ENCODE measurements at places on chromosomes 3 and 15. TPM values are rescaled to one million over a fixed set of nuclear protein-coding genes. Genes with fewer than 3 reads are reported as not detected.

DNA sequence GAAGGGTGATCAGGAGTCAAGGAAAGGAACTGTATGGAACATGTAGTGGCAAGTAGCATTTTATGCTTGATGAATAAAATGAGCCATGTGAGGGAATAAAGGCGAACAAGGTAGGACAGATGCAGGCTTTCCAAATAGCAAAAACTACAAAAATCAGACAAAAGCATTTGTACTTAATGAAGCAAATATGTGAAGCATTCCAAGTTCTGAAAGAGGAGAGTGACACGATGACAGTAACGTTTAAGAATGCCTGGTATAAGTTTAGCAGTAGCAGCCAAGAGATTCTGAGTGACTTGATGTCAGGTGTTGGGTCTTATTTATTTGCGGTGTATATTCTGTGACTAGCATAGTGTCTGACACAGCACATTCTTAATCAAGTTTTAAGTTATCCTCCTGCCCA, 408.2 kb upstream of the RASGRP1 start:
- DNase-seq = no peak

MED12L gene
- 7.5 TPM for total RNA-seq

DNA sequence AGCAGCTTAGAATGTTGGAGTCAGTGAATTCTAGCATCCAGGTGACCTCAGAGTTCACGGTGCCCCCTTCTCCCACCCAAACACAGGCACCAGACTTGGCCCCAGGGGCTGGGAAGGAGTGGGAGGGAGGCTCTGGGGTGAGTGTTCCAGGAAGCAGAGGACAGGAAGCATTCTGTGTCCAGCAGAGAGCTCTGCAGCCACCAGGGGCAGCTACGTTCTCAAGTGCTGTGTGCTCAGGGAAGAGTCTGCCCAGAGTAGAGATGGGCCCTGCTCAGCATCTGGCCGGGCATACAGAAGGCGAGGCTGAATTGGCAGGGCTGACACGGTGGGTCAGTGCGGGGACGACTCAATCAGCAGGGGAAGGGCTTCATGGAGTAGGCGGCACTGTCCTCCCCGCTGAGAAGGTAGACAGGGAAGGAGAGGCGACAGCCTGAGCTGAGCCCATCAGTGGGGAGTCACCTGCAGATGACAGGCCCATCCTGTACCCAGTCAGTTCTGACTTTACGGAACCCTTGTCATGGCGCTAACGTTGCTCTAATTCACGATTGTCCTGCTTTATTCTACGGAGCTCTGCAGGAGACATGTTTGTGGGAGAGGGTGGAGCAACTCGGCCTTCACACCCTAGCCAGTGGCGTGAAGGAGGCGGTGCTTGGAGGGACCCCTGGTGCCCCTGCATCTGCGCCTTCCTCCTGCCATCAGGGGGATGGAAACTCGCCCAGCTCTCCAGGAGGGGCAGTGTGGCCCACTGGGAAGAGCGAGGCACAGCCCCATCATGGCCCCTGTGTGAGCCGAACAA, 82.2 kb downstream of the C3orf70 start:
- no peak for DNase-seq

GRCh38 chr3:46922426-46922825, 44.9 kb downstream of the PTH1R start:
- no peak for DNase-seq

DNA sequence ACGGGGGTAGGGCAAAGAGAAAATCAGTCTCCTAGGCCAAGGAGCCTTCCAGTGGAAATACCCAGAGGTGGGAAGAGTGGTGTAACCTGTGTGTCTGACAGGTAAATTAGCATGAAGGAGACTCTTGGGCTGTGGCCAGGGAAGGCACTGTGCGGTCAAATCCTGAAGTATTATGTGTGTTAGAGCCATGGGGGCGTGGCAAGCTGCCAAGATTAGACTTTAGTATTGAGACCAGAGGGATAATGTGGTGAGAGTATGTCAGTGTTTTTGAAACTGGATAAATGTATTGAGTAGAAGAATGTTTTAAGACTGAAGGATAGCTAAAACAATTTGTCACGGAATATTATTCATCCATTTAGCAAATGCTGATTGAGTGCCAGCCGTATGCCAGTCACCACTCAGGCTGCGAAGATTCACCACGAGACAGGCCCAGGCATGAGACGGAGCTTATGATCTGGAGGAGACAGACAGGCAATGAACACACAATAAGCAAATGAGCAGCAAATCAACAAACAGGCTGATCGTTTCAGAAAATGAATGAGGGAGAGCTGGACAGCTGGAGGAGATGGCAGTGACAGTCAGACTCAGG, 445.9 kb downstream of the MCTP2 start:
- no peak for DNase-seq

DNA sequence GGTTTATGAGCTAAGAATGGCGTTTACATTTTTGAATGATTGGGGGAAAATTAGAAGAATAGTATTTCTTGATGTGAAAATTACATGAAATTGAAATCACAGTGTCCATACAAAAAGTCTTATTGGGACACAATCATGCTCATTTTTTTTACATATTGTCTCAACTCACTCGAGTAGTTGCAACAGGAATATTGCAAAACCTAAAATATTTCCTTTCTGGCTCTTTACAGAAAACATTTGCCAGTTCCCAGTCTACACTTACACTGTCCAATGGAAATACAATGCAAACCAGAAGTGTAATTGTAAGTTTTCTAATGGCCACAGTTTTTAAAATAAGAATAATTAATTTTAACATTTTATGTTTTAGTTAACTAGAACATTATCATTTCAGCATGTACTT, 137.8 kb downstream of the SAMMSON start:
- no peak for DNase-seq

- DNase-seq = peak; percentile 58
Measured at GRCh38 chr15:50128266-50128665, 9.2 kb upstream of the ATP8B4 start.

- no peak for DNase-seq
Measured at GRCh38 chr3:37944391-37944842, 46.2 kb upstream of the VILL start.

CLDN16 gene
- total RNA-seq = 3.2 TPM

DNA sequence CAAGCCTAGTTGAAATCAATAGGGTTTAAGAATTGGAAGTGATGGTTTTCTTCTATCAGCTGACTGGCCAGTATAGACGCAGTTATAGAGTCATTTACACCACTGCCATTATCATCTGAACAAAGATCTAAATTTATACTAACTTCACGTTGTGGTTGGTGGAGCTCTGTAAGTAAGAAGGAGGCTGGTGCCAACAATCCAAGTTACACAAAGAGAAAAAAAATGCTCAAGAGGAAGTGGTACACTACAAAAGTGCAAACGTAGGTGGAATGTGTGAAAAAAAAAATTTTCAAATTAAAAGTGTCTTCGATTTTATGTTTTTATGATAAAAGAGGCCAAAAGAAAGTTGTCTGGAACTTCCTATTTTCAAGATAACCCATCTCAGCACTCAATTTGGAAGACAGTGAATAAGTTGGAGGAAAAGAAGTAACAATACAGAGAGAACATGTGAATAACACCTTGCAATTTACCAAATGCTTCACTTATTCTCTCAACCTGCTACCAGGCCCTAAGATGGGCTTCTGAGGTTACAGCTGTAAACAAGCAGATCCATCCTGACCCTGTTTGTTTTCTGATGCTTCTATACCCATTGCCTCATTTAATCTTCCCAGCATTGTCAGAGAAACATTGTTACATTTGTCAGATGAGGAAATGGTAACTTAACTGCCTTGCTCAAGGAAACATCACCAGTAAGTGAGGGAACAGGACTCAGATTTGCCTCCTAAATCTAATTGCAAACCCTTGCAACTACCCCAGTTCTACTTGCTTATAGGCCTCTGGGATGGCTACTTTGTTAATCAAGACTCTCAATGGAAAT, 12.0 kb upstream of the TASOR start:
- DNase-seq = no peak
